Stomach (tissue), 19 donors: ENCODE measurements at places on chromosomes 6 and 20. TPM values are rescaled to one million over a fixed set of nuclear protein-coding genes. Genes with fewer than 3 reads are reported as not detected.

POU3F2 gene
- under 0.01 TPM for total RNA-seq

CPXM1 gene
- total RNA-seq = not detected

GRCh38 chr20:19936466-19937200 is 80.5 kb upstream of the NAA20 start:
- no peak overlapping the region for H3K4me3 ChIP-seq
- peaks cover 8% of the 10 kb centered on the region for H3K36me3 ChIP-seq
- H3K27ac ChIP-seq = peak overlapping the region; percentile 61
- no peaks in the 10 kb centered on the region for H3K27me3 ChIP-seq

GRCh38 chr6:4066029-4066755 is 12.7 kb downstream of the FAM217A start:
- no peaks in the 10 kb centered on the region for H3K4me1 ChIP-seq
- no peak overlapping the region for H3K4me3 ChIP-seq
- peaks cover 47% of the 10 kb centered on the region for H3K36me3 ChIP-seq
- no peaks in the 10 kb centered on the region for H3K27me3 ChIP-seq

DNA sequence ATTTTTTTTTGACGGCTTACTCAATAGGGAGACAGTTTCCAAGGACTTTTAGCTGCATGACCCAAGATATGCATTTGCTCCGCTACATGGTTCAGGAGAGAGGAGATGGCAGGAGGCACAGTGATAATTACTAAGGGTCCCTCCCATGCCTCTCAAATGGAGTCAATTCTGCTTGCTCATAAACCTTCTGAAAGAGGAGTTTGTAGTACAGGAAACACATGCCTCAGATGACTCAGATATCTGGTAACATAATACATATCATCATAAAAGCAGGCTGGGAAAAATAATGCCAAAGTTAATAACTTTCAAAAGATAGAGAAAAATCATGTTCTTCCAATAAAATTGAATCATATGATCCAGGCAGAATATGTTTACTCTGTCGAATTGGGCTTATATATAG is 97.6 kb upstream of the DEFB112 start:
- no peaks in the 10 kb centered on the region for H3K27me3 ChIP-seq
- DNase-seq = no peak
- no peaks in the 10 kb centered on the region for H3K36me3 ChIP-seq
- no peaks in the 10 kb centered on the region for H3K4me1 ChIP-seq

DNA sequence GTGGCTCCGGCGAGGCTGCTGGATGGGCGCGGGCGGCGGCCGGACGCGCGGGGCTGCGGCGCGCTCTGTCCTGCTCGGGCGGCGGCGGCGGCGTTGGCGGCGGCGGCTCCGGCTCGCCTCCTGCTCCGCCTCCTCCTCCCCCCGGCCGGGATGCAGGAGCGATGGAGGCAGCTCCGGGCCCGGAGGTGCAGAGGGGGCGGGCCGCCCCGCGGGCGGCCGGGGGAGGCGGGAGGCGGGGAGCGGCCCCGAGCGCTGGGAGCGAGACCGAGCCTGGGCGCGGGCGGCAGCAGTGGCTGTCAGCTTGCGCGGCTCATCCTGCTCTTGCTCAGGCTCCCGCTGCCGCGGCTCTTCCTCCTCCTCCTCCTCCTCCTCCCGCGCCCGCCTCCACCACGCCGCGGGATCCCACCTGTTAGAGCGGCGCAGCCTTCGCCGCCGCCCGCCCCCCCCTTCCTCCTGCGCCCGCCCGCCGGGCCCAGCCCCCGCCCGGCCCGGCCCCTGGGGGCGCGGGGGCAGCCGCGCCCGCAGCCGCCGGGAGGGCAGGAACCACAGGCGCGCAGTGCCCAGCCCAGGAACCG is at the start of gene NOL4L:
Gene NOL4L, minus strand, starts transcription at position 323 of the 575 bp plus-strand sequence. CDS start 443 bp downstream, outside the sequence.
- H3K27ac ChIP-seq = peak within 1 kb of the TSS; percentile 78
- no peaks in the 10 kb centered on the region for H3K36me3 ChIP-seq
- peak within 1 kb of the TSS; percentile 81 for H3K4me3 ChIP-seq
- peak; percentile 78 for DNase-seq

DNA sequence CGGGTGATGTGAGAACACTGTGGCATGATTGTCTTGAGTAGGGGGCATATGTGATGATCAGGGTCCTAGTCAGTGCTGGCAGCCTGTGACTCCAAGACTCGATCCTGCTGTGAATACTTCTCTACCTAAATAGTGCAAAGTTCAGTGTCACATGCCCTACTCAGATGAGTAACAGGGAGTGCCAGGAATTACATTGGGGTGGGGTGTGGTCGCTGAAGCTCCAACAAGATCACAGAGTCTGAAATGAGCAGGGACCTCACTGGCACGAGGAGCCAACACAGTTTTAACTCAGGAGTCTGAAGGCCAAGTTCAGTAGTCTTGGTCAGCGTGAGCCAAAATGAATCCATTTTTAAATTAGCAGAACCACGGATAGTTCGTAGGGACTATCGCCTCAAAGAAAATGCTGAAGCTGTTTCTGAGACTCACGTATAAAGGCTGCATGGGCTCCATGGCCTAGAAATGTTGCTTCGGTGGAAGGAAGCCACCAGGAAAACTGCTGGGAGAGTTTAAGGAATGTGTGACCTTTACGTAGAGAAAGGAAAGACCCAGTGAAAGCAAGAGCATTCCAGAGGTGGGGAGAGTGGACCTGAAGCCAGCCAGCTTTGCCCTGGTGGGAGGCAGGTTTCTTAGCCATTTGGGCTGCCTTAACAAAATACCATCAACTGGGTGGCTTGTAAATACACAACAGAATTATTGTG is 72.2 kb downstream of the RPP40 start:
- H3K27ac ChIP-seq = no peak overlapping the region
- no peak overlapping the region for H3K4me3 ChIP-seq
- H3K36me3 ChIP-seq = peaks cover 7% of the 10 kb centered on the region
- H3K4me1 ChIP-seq = peaks cover 8% of the 10 kb centered on the region

TSHZ2 gene
- total RNA-seq = 20.5 TPM

LTB gene
- not detected for total RNA-seq

GRCh38 chr6:137949686-137950390 is 82.8 kb downstream of the TNFAIP3 start:
- no peaks in the 10 kb centered on the region for H3K4me1 ChIP-seq
- no peaks in the 10 kb centered on the region for H3K27me3 ChIP-seq
- no peak overlapping the region for H3K4me3 ChIP-seq

DNA sequence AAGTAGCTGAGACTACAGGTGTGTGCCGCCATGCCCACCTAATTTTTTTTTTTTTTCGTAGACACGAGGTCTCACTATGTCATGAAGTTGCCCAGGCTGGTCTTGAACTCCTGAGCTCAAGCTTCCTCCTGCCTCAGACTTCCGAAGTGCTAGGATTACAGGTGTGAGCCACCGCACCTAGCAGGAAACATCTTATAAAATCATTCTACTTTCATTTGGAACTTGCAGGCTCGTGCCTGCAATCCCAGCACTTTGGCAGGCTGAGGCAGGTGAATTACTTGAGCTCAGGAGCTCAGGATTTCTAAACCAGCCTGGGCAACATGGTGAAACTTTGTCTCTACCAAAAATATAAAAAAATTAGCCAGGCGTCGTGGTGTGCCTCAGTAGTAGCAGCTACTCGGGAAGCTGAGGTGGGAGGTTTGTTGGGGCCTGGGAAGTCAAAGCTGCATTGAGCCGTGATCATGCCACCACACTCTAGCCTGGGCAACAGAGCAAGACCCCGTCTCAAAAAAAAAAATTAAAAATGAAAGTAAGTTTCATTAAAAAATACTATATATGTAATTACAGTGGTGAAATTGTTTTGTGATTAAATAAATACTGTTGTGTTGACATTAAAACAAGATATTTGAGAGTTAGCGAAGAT is 15.1 kb downstream of the MAPK14 start:
- no peak overlapping the region for H3K27ac ChIP-seq
- no peaks in the 10 kb centered on the region for H3K36me3 ChIP-seq
- H3K4me1 ChIP-seq = peaks cover 29% of the 10 kb centered on the region
- no peak overlapping the region for H3K4me3 ChIP-seq

- no peak overlapping the region for H3K27ac ChIP-seq
- peaks cover 6% of the 10 kb centered on the region for H3K36me3 ChIP-seq
- no peaks in the 10 kb centered on the region for H3K27me3 ChIP-seq
Observed at GRCh38 chr6:143507358-143508145, 4.0 kb downstream of the FUCA2 start.

- H3K36me3 ChIP-seq = peaks cover 6% of the 10 kb centered on the region
- H3K4me1 ChIP-seq = peaks cover 72% of the 10 kb centered on the region
- H3K27ac ChIP-seq = peak overlapping the region; percentile 75
- no peak overlapping the region for H3K4me3 ChIP-seq
Observed at GRCh38 chr6:111589366-111589765, 16.3 kb downstream of the TRAF3IP2 start.

DNA sequence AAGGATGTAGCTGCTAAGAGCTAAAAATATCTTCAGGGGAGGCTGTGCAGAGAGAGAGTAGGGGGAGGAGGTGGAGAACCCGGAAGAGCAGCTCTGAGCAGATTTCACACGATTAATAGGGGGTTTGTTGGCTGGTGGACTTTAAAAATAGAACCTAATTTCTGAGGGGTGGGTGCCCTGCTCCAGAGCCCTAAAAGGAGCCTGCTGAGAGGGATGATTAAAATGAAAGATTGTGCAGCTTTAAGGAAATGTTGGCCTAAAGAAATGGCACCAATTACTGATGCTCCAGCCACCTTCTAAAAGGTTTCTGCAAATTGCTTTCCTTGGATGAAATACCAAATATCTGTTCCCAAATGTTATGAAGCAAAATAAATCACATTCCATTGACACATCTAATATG is 202.8 kb upstream of the BTBD3 start:
- peak; percentile 10 for DNase-seq
- H3K27ac ChIP-seq = no peak overlapping the region
- no peak overlapping the region for H3K4me3 ChIP-seq
- no peaks in the 10 kb centered on the region for H3K36me3 ChIP-seq
- H3K4me1 ChIP-seq = no peaks in the 10 kb centered on the region

GRCh38 chr6:11684901-11685480 is 93.6 kb downstream of the ADTRP start:
- no peak overlapping the region for H3K4me3 ChIP-seq
- no peak overlapping the region for H3K27ac ChIP-seq
- no peak for DNase-seq
- H3K4me1 ChIP-seq = no peaks in the 10 kb centered on the region

CST2 gene
- total RNA-seq = not detected

OPRM1 gene
- total RNA-seq = 0.45 TPM

HLA-DQB1 gene
- 4.5 TPM for total RNA-seq

ADGRF5 gene
- 18.7 TPM for total RNA-seq

ABHD16B gene
- total RNA-seq = not detected

- no peak for DNase-seq
- H3K4me3 ChIP-seq = no peak overlapping the region
- H3K27ac ChIP-seq = no peak overlapping the region
- no peaks in the 10 kb centered on the region for H3K36me3 ChIP-seq
Observed at GRCh38 chr6:163679753-163680152, 265.2 kb downstream of the QKI start.

SALL4 gene
- total RNA-seq = 2.8 TPM

DNA sequence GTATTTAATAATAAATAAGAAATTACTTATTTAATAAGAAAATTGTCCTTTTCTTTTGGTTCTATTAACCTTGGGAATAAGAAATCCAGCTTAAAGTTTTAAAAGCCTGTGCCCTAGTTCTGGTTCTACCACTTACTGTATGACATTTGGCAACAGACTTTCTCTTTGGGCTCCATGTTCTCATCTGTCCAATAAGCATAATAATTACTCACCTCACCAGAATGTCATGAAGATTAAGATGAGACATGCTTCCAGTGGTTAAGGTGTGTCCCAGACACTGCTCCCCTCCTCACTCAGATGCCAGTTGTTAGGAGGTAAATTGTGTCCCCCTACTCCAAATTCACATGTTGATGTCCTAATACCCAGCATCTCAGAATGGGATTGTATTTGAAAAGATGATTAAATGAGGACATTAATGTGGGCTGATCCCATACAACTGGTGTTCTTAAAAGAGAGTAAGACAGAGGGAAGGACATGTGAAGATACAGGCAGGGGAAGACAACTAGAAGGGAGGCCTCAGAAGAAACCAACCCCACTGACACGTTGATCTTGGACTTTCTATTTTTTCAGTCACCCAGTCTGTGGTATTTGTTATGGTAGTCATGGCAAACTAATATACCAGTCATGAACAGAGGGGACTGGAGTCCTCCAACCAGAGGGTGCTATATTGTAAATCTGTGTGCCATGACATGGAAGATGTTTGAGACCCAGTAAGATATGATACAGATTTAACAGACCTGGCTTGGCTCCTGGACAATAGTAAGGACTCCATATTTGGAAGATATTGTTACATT is 6.4 kb upstream of the MICAL1 start:
- H3K4me3 ChIP-seq = no peak overlapping the region
- no peaks in the 10 kb centered on the region for H3K27me3 ChIP-seq
- peaks cover 19% of the 10 kb centered on the region for H3K36me3 ChIP-seq

LTV1 gene
- total RNA-seq = 25.3 TPM

GRCh38 chr6:158131926-158132325 is 36.1 kb downstream of the SERAC1 start:
- DNase-seq = no peak
- H3K27me3 ChIP-seq = no peaks in the 10 kb centered on the region
- no peak overlapping the region for H3K27ac ChIP-seq
- H3K36me3 ChIP-seq = peaks cover 14% of the 10 kb centered on the region

GRCh38 chr6:96032661-96033060 is 16.9 kb downstream of the FUT9 start:
- DNase-seq = peak; percentile 3
- no peaks in the 10 kb centered on the region for H3K27me3 ChIP-seq
- no peak overlapping the region for H3K27ac ChIP-seq
- H3K4me1 ChIP-seq = no peaks in the 10 kb centered on the region
- no peak overlapping the region for H3K4me3 ChIP-seq

HLA-DMB gene
- not detected for total RNA-seq

- H3K27me3 ChIP-seq = no peaks in the 10 kb centered on the region
- no peaks in the 10 kb centered on the region for H3K36me3 ChIP-seq
- H3K4me1 ChIP-seq = peaks cover 36% of the 10 kb centered on the region
- no peak overlapping the region for H3K4me3 ChIP-seq
Observed at GRCh38 chr6:11770546-11771466, 7.8 kb downstream of the ADTRP start.

C20orf204 gene
- total RNA-seq = 1.7 TPM

DNA sequence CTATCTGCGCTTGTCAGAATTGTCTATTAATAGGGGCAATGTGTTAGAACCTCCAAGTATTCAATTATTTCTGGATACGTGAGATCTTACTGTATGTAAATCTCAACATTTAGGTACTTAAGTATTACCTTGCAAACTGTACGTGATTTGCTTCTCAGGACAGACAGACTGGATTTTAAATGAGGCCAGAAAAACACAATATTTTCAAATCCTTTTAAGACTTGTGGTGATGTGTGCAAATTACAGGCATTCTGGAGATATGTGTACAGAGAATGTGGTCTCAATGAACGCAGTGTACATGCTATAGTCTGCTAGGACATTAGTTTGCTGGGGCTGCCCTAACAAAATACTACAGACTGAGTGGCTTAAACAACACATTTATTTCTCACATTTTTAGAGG is 16.9 kb downstream of the CCR6 start:
- no peak for DNase-seq
- no peaks in the 10 kb centered on the region for H3K4me1 ChIP-seq
- no peak overlapping the region for H3K4me3 ChIP-seq
- no peaks in the 10 kb centered on the region for H3K27me3 ChIP-seq
- H3K27ac ChIP-seq = no peak overlapping the region

DNA sequence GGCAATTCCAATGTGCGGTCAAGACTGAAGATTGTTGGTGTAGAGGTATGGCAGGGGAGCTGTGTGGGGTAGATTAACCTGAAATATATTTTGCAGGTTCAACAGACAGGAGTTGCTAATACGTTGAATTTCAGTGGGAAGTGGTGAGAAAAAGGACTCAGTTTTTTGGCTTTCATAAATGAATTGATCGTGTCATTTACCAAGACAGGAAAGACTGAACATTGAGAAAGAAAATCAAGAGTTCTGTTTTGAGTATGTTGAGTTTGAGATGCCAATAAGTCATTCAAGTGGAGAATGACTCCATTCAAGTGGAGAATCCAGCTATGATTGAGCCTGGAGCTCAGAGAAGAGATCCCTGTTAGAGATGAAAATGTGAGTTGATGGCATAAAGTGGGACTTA is 31.1 kb downstream of the NFYA start:
- peaks cover 41% of the 10 kb centered on the region for H3K36me3 ChIP-seq
- no peaks in the 10 kb centered on the region for H3K27me3 ChIP-seq
- H3K4me3 ChIP-seq = no peak overlapping the region
- DNase-seq = no peak
- no peak overlapping the region for H3K27ac ChIP-seq
